Occipital lobe (tissue), 3 donors: ENCODE measurements at places on chromosomes 2 and 18.

DNA sequence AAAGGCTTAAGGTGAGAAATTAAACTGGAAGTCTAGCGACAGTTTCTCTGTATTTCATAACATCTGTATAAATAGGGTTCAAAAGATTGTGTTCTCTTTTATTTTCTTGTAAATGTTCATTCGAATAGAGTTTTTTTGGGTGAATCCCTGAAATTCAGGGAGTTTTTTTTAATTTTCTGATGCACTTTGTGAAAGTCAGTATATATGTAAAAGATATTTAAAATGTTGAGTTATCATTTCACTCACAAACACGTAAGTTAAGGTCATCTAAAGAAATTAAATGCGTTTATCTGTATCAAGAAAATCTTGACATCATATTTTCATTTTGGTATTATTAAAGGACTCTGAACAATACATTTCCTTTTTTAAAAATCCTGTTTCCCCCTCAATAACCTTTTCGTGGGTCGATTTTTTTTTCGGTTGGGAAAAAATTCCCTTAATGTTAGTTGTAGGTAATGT is 3.4 kb downstream of the SP9 start:
- DNase-seq, result no peak

DNA sequence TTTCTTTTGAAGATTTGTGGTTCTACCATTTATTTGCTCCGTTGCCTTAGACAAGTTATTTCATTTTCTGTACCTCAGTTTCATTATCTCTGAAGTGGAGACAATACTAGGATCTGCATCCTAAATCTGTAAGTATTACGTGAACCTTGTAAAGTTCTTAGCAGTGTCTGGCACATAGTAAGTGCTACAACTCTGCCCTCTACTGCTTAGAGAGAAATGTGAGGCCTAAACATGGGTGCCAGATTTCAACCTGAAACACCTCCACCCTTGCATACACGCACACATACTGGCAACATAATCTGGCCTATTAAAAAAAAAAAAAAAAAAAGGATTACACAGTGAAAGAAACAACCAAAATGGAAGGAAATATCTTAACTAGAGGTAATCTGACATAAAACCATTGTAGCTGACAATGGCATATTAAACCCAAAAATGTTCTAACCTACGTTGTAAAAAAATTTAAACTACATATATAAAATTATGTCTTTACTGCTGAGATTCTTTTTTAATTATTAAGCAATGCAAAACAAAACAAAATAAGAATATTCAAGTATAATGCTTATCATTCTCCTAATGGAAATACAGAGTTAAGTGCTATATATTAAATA is 132.6 kb downstream of the MAP2 start:
- DNase-seq, result no peak

- DNase-seq, result no peak
Measured at GRCh38 chr2:33457556-33458247, 18.7 kb upstream of the RASGRP3 start.

GRCh38 chr2:220756653-220757052 is 815.5 kb downstream of the EPHA4 start:
- DNase-seq, result no peak

- no peak for DNase-seq
Measured at GRCh38 chr2:211376410-211376809, 820.0 kb downstream of the CPS1 start.

DNA sequence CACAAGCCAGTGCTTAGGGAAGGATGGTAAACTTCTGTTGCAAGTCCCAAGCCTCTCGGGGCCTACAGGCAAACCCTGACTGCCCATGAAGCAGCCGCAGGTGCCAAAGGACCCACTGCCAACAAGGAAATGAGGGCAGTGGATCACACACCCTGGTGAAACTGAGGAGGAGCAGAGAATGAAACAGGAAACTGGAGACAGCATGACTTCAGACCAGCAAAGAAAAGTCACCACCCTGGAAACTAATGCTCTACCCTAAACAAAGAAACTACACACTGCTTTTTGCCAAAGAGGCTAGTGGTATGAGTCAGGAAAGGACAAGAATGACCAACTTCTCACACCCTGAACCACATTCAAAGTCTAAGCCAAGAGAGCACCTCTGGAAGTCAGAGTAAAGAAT is 97.2 kb downstream of the MYO5B start:
- DNase-seq, result no peak

GRCh38 chr2:3741396-3741795 is 38.0 kb downstream of the DCDC2C start:
- no peak for DNase-seq

DNA sequence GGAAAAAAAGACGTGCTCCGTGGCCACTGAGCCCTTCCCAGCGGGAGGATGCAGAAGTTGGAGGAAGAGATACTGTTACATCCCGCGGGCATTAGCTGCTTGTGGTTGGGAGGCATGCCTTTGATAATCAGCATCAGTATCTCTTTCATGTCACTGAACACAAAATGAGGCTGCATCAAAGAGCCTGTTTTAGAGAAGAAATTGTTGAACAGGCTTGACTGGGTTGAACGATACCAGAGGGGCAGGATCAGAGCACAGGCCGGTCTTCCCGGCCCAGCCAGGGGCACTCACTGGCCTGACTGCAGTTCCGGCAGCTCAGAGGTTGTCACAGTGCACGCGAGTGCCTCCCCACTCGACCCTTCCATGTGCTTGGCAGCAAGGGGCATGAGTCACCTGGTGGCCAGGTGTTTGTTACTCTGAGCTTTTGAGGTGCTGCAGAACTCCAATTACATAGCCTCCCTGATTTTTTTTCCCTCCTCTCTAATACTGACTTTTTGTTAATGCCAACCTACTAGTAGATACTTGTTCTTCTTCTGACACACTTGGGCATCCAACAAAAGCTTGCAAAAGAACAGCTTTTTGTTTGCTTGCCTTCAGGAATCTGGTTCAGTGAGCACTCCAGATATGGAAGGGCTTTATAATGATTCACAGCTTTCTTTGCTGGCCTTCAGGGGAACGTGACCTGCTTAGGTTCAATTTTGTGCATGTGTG is 121.6 kb downstream of the VAPA start:
- DNase-seq, result no peak

- DNase-seq, result no peak
Measured at GRCh38 chr2:48874282-48874681, 118.8 kb upstream of the LHCGR start.

DNA sequence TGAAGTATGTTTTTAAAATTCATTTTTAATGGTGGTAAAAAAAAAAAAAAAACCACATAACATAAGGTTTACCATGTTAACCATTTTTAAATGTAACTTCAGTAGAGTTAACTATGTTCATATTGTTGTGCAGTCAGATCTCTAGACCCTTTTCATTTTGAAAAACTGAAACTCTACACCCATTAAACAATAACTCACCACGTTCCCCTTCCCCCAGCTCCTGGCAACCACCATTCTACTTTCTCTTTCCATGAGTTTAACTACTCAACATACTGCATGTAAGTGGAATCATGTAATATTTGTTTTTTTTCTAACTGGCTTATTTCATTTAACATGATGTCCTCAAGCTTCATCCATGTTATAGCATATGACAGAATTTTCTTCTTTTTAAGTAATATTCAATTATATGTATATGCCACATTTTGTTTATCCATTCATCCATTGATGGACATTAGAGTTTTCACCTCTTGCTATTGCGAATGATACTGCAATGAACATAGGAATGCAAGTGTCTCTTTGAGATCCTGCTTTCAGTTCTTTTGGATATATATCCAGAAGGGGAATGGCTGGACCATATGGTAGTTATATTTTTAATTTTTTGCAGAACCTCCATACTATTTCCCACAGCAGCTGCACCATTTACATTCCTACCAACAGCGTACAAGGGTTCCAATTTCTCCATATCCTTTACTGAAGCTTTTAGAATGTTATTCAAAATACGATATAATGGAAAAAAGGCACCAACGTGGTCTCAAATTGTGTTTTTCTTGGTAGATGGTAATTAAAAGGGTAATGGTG is 91.0 kb downstream of the SPTBN1 start:
- no peak for DNase-seq

GRCh38 chr2:217706513-217706912 is 296.3 kb downstream of the TNS1 start:
- DNase-seq, result no peak

DNA sequence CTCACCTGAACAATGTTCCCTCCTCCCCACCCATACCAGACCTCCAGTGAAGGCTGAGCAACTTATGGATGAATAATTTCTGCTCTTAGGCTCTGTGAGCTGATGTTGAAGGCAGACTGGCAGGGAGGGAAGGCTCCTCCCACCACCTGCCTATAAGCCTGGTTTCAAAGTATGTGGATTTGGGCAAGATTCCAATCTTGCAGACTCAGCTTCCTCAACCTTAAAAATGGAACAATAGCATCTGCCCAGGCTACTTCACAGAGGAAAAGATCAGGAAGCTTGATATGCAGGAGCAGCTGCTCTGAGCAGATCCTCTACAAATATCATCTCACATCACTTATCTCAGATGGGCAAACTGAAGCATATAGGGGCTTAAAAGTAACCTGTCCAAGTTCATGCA is 112.2 kb downstream of the ZFP36L2 start:
- DNase-seq, result no peak

GRCh38 chr18:53789376-53790247 is 434.9 kb downstream of the MBD2 start:
- DNase-seq, result no peak

- no peak for DNase-seq
Measured at GRCh38 chr18:51765606-51766360, 568.3 kb upstream of the MEX3C start.

- peak; percentile 22 for DNase-seq
Measured at GRCh38 chr2:34012715-34013302, 413.7 kb upstream of the FAM98A start.

- no peak for DNase-seq
Measured at GRCh38 chr2:40242315-40242714, 209.6 kb downstream of the SLC8A1 start.

DNA sequence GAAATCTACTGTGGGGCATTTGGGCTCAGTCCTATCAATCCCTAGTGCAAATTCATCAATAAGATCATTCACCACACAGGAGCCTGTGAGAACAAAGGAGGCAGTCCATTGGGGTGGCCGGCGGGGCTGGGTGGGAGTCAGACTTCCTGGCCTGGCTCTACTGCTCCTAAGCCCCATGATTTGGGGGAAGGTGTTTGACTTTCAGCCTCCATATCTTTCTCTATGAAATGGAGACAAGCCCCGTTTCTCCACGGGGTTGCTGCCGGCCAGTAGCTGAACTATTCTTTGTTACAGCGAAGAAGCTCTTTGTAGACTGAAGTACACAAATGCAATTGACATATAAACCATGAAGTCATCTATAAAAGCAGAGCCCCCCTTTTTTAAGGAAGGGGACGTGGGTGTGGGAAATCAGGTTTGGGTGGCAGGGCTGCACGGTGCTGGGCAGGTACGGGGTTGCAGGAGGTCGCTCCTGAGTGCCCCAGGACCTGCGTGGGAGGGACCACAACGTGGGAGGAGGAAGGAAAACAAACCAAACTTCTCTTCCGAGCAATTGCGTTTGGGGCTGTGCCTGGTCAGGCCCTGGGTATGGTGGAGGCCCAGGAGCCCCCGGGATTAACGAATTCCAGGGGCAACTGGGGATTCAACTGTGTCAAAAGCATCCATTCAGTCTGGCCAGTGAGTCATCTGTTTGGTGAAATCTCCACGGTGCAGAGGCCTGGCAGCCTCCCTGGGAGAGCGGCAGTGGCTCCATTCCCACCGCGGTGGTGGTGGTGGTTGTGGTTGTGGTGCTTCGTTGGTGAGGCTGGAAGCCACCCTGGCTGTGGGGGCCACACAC is 18.2 kb downstream of the FBLN7 start:
- no peak for DNase-seq

GRCh38 chr18:68991286-68991685 is 193.4 kb downstream of the CCDC102B start:
- DNase-seq, result no peak

GRCh38 chr18:74184875-74185274 is 36.6 kb downstream of the TIMM21 start:
- DNase-seq, result no peak

- DNase-seq, result no peak
Measured at GRCh38 chr18:6593142-6593885, 136.2 kb upstream of the ARHGAP28 start.

GRCh38 chr2:98381494-98381893 is 35.2 kb downstream of the CNGA3 start:
- no peak for DNase-seq

DNA sequence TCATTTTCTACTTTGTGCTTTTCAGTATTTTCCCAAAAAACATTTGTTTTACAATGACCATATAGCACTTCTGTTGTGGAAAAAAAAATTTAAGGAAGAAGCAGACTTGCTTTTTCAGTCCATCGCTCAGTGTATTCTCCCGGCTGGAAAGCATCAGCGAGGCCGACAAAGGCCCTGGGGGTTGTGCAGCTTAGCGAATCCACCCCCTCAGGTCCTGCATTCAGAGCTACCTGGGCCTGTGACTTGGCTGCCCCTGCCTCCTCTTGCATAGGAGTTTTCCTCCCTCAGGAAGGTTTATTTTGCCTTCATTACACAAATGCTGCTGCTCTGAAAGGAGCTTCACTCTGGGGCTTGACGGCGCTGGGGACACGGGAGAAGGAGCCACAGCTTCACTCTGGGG is 244.4 kb upstream of the MGAT5 start:
- no peak for DNase-seq

- no peak for DNase-seq
Measured at GRCh38 chr2:102112692-102113665, 29.6 kb upstream of the IL1R1 start.

DNA sequence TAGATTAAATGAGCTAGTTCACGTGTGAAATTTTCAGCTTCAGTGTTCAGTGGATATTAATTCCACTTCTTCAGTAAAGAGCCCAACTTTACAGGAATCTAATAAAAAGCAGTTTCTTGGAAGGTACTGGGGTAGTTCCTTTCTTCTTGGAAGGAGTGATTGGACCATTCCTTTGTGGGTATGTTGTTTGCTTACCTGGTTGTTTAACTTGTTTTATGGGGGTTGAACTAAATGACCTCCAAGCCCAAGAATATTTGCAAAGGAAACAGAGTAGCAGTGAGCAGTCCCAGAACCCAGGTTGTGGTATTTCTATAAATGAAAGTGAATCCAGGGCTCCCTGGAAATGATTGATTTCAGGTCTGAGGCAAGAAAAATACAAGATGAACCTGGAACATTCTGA is 31.4 kb downstream of the KCNJ13 start:
- DNase-seq, result no peak

- no peak for DNase-seq
Measured at GRCh38 chr2:45643095-45643494, 8.4 kb upstream of the PRKCE start.

- DNase-seq, result no peak
Measured at GRCh38 chr2:44708661-44709000, 232.9 kb upstream of the SIX3 start.

- no peak for DNase-seq
Measured at GRCh38 chr2:14960686-14961324, 328.3 kb downstream of the LRATD1 start.

- DNase-seq, result no peak
Measured at GRCh38 chr18:22337306-22337705, 80.4 kb downstream of the CTAGE1 start.

GRCh38 chr2:44705356-44705755 is 236.1 kb upstream of the SIX3 start:
- DNase-seq, result no peak

- no peak for DNase-seq
Measured at GRCh38 chr2:120029672-120030640, 17.1 kb downstream of the EPB41L5 start.
